ENCODE measurements at places on chromosomes 1 and 21. TPM values are rescaled to one million over a fixed set of nuclear protein-coding genes. Genes with fewer than 3 reads are reported as not detected.

Gene LCE1B
- total RNA-seq: not detected

Gene CFH
- total RNA-seq: 517 TPM

Gene HSD11B1
- total RNA-seq: 33.3 TPM

Gene PRAMEF25
- total RNA-seq: not detected

Gene AMY1B
- not detected for total RNA-seq

Gene SNX7
- 80.3 TPM for total RNA-seq

Gene PCNT
- total RNA-seq: 27.8 TPM

Gene TRABD2B
- 0.16 TPM for total RNA-seq

Gene LCE2A
- total RNA-seq: not detected

All from fibroblast of the aortic adventitia (primary cell).